ENCODE measurements at places on chromosomes 6 and 20. TPM values are rescaled to one million over a fixed set of nuclear protein-coding genes. Genes with fewer than 3 reads are reported as not detected.

Gene TNNC2
- 3.0 TPM for polyA plus RNA-seq

Gene C6orf141
- 3.4 TPM for polyA plus RNA-seq

Gene CD2AP
- 10.0 TPM for polyA plus RNA-seq

Gene ANKRD6
- polyA plus RNA-seq, result 9.3 TPM

Gene GNRH2
- not detected for polyA plus RNA-seq

Gene CYB5R4
- polyA plus RNA-seq, result 9.8 TPM

Gene CDH26
- polyA plus RNA-seq, result 0.45 TPM

Gene SLC4A11
- 0.61 TPM for polyA plus RNA-seq

Gene PLEKHG1
- polyA plus RNA-seq, result 5.7 TPM

Gene RIPOR3
- 42.7 TPM for polyA plus RNA-seq

Gene RNGTT
- polyA plus RNA-seq, result 1.7 TPM

Gene GRM1
- polyA plus RNA-seq, result not detected

All from adipose tissue (tissue), 3 donors.